ENCODE measurements at places on chromosomes 1 and 21.

- DNase-seq, result no peak
Observed at GRCh38 chr1:1157914-1158710, 15.6 kb upstream of the TTLL10 start.

DNA sequence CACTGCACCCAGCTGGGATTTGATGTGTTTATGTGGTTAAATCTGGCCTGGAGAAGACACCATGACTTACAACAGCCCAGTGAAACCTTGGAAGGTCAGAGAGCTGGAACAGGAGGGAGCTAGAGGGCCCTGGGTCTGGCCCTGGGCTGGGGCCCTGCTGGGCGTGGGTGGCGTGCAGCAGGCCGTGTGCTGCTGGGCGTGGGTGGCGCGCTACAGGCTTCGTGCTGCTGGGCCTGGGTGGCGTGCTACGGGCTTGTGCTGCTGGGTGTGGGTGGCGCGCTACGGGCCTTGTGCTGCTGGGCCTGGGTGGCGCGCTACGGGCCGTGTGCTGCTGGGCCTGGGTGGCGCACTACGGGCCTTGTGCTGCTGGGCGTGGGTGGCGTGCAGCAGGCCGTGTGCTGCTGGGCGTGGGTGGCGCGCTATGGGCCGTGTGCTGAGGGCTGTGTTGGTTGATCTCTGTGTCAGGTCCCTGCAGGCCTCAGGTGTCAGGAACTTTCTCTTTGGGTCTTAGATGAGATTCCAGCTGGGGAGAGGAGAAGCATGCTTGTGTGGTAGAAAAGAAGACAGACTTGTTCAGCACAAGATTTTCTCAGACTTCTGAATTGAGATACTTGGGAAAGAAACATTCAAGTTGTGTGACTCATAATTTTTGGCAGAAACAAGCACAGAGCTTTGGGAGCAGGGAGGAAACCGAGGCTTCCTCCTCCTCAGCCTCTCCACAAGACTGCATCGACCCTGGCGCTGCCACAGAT lies 66.0 kb downstream of the COL18A1 start:
- DNase-seq, result no peak

DNA sequence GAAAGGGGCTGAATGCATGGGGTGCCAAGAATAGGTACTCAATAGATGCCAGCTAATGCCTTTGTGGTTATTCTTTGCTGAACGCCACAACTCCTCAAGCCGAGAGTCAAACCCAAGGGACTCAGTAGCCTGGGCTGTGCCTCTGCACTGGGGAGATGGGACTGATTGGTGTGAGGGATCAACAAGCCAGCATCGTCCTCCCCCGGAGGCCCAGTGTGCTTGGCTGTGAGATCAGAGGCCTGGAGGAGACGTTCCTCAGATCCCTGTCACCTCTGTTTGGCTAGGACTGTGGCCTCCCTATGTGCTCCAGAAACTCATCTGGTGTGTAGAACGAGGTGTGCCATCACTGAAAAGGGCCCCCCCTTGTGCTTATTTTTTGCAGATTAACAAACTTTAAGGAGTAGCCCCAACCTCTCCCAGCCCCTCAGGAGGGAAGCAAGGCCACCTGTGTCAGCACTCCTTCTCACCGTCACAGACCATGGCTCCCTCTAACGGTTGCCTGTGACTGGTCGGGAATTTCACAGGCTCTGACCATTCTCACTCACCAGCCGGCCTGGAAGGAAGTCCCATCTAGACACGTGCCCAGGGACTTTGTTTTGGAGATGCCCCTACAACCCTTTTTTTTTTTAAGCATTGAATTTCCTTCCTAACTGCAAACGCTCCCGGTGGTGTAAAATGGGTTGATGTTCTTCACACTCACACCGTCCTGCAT lies 194.0 kb upstream of the VAMP3 start:
- no peak for DNase-seq

- no peak for DNase-seq
Observed at GRCh38 chr1:227891955-227892488, 55.7 kb downstream of the WNT9A start.

GRCh38 chr1:230139315-230139714 lies 72.3 kb downstream of the GALNT2 start:
- no peak for DNase-seq

DNA sequence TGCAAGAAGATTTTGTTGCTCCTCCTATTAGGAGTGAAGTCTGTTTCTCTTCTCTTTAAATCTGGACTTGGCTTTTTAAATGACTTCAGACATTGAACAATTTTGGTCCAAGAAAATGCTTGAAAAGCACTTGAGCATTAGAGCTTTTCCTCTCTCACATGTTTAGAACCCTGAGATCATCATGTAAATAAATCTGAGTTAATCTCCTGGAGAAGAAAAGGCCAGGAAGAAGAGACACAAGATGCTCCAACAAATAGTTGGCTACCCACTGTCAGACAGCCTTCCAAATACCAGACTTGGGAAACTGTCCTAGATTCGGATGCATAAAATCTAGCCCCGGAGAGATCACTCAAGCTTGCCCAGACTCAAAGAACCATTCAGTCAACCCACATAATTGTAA lies 1353.1 kb upstream of the ADGRL4 start:
- no peak for DNase-seq

GRCh38 chr1:159161001-159161718 lies 10.3 kb upstream of the CADM3 start:
- DNase-seq, result no peak

GRCh38 chr21:34311561-34312330 lies 52.1 kb upstream of the KCNE2 start:
- no peak for DNase-seq

GRCh38 chr1:231418101-231418740 lies 3.9 kb downstream of the EGLN1 start:
- no peak for DNase-seq

DNA sequence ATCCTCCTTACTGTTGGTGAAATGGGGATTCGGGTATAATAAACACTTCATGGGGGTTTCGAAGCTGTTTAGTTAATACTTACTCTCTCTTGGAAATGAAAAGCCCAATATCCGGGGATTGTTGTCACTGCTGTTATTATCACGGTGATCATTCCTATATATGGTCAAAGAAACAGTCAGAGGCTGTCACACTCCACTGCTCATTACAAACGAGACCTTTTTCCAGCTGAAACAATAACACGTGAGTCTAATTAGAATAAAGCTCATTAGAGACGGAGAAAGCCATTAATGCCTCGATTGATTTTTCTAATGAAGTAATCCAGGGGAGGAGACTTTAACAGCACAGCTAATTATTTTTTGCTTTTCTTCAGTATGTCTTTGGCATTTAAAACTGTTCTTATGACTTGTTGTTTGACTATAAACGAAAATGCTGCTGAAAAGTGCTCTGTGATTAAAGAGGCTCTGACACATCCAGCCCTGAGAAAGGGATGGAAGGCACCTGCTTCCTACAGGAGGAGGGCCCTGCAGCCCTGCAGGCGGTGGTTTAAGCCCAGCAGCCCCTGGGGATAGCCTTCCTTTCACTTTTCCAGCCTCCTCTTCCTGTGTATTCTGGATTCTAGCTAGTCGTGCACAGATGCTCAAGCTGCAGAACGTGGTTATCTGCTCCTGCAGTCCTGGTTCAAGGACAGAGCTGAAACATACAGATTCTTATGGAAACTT lies 143.6 kb downstream of the EDEM3 start:
- DNase-seq, result no peak

DNA sequence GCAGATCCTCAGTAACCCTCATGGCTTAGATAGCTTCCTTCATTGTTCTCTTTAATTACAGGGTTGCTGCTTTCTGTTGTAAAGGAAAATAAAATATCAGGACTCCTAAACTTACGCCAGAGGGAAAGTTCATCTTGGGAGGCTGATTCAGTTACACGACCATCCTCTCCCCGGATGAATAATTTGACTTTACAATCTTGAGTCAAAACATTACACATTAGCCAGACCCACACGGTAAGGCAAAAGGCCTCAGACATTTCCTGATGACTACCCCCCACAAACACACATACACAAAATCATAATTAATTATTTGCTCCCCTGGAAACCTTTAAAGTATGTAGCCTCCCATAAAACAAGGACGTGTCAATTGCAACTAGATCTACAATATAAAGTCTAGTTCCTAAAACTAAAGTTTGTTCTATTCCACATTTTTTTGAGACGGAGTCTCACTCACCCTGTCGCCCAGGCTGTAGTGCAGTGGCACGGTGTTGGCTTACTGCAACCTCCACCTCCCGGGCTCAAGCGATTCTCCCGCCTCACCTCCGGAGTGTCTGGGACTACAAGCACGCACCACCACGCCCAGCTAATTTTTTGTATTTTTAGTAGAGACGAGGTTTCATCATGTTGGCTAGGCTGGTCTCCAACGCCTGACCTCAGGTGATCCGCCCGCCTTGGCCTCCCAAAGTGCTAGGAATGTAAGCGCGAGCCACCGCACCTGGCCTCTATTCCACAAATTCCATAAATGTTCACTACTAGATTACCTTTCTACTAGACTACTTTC lies 830 bp upstream of the PRDX1 start:
- DNase-seq, result no peak

GRCh38 chr1:1432951-1433803 lies 2.3 kb upstream of the VWA1 start:
- DNase-seq, result no peak

GRCh38 chr1:29033829-29034466 lies 89.8 kb downstream of the TMEM200B start:
- no peak for DNase-seq

DNA sequence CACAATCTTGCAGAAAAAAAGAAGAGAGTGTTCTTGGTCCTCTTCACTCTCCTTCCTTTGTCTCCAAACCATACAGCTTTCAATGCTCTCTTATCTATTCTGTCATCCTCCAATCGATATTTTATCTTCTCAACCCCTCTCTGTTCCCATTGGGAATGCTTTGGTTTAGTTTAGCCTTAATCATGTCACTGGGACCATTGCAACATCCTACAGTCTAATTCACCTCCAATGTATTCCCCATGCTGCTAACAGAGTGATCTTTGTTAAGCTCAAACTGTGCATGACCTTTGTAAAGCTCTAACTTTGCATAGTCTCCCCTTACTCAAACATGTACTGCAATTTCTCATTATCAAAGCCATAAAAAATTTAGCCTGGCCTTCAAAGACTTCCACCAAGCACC lies 2.9 kb downstream of the MPL start:
- DNase-seq, result no peak

DNA sequence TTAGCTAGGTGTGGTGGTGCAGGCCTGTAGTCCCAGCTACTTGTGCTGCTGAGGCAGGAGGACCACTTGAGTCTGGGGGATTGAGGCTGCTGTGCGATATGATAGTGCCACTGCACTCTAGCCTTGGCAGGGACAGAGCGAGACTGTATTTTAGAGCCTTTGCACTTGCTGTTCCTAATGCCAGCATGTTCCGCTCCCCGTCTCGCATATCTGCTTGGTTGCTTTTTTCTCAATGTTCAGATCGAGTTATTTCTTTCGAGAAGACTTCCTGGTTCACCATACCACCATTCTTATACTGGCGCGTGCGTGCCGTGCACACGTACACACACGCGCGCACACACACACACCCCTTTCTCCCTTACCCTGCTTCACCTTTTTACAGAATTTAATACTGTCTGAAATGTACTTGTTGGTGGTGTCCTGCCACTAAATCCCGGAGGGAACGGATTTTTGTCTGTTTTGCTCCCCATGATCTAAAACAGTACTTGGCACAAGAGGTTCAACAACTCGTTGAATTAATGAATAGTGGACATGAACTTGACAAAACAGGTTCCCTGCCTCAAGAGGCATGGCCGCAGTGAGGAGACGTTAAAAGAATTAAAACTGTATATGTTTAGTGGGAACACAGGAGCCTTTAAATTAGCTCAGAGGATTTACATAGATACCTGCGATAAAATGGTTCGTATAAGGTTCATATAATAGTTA lies 1.1 kb upstream of the RPRD2 start:
- DNase-seq, result no peak

GRCh38 chr1:118137900-118138299 lies 47.1 kb downstream of the SPAG17 start:
- DNase-seq, result no peak

GRCh38 chr1:60367532-60367931 lies 294.0 kb upstream of the C1orf87 start:
- DNase-seq, result no peak

DNA sequence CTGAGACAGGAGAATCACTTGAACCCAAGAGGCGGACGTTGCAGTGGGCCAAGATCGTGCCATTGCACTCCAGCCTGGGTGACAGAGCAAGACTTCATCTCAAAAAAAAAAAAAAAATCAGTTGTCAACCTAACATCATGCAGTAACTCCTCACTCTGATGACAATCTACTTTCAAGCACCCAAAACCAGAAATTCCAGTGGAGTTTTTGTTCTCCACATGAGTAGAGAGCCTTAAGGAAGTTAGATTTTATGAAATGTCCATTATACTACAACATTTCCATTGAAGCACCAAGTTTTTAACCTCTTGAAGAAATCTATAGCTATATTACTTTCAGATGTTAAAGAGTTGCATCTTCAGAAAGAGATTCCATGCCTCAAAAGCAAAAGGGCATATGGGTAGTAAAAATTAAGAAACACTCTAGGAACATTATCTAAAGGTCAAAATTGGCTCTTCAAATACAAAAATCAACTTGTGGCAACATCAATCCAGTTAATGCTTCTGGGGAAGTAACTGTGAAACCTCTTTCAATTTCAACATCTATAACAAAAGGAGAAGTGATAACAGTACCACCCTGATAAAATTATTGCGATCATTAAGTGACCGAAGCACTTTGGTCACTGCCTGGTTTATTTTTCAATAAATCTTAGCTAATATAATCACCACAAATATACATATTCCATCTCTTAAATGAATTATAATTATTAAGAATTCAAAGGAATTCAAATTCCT lies 7.7 kb downstream of the LPGAT1 start:
- DNase-seq, result no peak

GRCh38 chr1:3642919-3643675 lies 6.8 kb downstream of the WRAP73 start:
- DNase-seq, result no peak

- no peak for DNase-seq
Observed at GRCh38 chr1:30151119-30151518, 572.3 kb downstream of the MATN1 start.

- no peak for DNase-seq
Observed at GRCh38 chr1:30400507-30400906, 322.9 kb downstream of the MATN1 start.

- DNase-seq, result no peak
Observed at GRCh38 chr1:6889875-6890480, 104.7 kb downstream of the CAMTA1 start.

DNA sequence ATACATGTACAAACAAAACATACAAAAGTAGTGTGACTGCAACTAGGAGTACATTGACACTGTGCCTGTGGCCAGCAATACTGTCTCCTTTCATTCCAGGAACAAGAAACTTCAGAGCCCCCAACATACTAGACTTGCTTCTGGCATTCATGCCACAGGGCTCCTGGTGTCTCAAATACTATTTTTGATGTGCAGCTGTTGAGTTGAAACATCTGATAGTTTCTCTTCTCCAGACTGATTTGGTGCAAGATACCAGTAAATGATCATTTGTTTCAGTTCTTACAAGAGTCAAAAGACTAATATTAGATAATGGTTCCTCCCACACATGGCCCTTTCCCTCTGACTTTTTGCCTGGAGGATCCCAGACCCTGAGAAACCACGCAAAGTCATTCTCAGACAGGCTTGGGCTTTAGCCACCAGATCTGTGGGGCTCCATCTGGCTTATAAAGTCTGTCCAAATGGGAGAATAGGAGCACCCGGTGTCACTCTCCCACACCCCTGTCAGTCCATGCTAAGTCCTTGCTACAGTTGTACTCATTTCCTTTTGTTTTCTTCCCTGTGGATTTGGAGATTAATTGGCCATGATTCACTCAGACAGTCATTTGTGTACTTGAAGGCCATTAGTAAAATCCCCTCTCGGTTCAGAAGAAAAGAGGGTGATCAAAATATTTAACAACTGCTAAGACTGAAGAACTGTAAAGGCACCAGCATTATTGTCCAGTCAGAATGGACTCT lies 163.5 kb upstream of the RUNX1 start:
- DNase-seq, result no peak

GRCh38 chr1:206850401-206850800 lies 15.0 kb upstream of the IL20 start:
- DNase-seq, result no peak

Measured in GOT3 (cell line).